Astrocyte of the spinal cord (primary cell): ENCODE measurements at places on chromosomes 3 and 15.
A peak's percentile ranks its signal among the peaks of the same experiment; 100 is the strongest.

GRCh38 chr15:33380406-33380805, 69.6 kb downstream of the RYR3 start:
- no peak for DNase-seq

DNA sequence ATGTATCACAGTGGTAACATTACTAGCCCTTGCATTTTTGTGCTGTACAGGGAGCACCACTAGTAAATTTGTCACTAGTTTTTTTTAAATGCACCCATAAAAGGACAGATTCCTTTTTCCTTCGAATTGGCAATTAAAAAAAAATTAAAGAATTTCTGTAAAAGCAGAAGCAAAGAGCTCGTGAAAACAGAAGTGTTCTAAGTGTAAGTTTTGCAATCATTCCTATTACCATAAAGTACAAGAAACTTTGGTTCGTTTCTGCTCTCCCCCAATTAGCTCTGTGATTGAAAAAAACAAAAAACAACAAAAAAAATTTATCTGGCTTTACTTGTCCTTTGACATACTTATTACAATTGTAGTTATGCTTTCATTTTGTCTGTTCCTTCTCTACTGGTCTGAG, 5.3 kb downstream of the SERP1 start:
- DNase-seq = no peak

- DNase-seq = no peak
Observed at GRCh38 chr3:63167113-63167512, 111.0 kb upstream of the SYNPR start.

DNA sequence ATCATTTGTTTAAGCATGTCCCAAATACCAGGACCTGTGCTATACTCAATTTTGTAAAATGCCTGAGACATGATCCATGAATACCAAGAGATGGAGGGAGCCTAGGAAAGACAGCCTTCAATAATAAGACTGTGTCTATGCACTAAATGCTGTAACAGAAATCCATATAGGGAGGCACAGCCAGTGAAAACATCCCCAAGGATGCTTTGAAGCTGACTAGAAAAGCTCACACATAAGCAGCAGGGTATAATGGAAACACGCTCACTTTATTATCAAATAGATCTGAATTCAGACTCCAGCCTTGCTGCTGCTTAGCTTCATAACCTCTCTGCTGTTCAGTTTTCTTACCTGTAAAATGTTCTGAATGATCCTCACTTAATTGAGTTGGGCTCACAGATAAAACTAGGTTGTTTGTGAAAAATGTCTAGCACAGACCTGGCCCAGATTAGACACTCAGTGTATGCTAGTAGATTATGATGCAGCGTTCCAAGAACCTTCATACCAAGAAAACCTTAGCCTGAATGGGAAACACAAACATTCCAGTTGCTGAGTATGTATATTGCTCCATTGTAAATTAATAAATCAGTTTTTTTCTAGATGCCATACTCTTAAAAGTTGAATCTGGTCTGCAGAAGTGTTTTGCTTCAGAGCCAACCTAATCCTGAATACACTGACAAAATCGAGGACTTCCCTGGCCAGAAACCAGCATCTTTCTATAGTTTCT, 3.8 kb upstream of the LARP6 start:
- peak; percentile 47 for DNase-seq

DNA sequence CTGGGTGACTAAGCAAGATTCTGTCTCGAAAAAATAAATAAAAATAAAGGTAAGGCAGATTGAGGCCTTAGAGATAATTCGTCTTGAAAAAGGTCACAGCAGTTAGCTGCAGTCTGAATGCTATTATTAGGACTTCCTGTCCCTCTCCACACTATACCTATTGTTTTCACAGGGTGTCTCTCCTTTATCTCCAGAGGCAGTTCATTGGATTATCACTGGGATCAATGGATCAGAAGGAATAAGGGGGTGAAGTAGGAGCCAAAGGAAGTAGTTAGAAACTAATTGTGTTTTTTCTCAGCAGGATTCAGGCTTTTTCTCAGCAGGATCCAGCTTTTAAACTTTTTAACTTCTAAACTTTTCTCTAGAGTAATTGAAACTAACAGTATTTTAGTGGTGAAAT, 326.9 kb downstream of the IL5RA start:
- no peak for DNase-seq

DNA sequence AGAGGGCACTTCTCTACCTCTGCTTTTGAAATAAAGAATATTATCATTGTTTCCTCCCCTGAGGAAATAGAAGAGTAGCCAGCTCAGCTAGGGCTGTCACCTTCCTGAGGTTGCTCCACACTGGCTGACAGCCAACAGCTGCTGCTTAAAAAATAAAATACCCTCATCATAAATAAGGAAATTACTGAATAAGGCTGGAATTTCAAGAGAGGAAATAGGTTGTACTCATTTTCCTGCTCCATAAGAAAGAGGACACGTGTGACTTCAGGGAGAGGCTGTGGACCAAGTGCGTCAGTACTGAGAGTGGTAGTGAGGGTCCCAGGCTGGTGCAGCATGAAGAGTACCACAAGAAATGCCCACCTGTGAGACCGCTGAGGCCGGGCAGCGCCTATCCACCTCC, 8.1 kb upstream of the C2CD4B start:
- no peak for DNase-seq

DNA sequence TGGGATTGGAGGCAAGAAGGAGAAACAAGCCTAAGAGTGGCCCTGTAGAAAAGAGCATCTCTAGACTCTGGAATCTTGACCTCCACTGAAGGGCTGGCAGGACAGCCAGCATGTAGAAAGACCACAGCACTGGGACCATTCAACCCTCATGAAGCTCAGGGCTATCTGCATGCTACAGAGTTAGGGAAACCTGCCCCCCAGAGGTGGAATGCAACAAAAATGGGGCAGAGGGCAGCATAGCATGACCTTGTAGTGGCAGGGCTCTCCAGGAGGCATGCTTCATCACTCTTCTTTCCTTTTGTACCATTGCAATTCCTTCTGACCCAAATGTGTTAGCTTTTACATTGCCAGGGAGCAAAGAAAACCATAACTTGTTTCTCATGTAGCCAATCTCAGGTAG, 445.4 kb downstream of the EPHB1 start:
- DNase-seq = no peak

DNA sequence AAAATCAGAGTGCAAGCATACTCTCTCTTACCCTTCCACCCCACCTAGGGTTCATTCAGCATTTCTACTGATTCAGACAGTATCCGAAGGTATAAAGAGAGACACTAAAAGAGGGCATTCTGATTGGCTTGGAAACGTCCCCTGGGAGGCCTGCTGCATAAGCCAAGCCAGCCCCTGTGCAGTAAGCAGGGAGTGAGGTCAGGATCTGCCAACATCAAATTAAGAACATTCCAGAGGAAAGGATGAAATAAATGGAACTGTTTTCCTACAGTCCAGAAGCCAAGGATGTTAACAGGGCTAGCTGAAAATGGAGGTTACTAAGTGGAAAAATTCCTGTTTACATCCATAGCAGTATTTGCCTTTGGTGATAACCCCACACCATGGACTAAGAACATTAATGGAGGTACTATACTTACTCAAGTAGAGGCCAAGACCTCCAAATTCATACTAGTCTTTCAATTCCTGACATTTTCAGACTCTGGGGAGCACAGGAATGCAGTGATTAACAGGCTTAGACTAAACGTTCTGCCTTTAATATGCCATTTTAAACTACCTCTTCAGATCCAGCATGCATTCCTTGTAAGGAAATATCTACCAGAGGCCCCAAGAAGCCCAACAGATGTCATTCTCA, 34.5 kb downstream of the NPTN start:
- peak; percentile 7 for DNase-seq

DNA sequence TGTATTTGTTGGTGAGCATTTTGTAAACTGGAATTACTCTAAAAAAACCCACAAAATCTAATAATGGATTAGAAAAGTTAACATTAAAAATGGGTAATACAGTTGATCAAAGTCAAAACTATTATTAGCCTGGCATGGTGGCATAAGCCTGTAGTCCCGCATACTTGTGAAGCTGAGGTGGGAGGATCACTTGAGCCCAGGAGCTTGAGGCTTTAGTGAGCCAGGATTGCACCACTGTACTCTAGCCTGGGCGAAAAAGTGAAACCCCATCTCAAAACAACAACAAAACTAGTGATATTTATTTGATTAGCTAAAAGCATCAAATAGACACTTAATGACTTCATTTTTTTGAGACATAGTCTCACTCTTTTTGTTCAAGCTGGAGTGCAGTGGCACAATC, 3.6 kb downstream of the SNX1 start:
- DNase-seq = no peak

DNA sequence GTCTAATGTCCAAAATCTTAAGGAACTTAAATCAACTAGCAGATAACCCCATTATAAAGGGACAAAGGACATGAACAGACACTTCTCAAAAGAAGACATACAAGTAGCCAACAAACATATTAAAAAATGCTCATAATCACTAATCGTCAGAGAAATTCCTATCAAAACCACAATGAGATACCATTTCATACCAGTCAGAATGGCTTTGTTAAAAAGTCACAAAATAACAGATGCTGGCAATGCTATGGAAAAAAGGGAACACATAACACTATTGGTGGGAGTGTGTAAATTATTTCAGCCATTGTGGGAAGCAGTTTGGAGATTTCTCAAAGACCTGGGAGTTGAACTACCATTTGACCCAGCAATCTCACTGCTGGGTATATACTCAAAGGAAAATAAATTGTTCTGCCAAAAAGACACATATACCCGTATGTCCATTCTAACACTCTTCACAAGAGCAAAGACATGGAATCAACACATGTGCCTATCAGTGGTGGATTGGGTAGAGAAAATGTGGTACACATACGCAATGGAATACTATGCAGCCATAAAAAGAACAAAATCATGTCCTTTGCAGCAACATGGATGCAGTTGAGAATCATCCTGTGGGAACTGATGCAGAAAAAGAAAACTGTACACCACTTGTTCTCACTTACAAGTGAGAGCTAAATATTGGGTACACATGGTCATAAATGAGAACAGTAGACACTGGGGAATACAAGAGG, 78.5 kb downstream of the TCF12 start:
- peak; percentile 19 for DNase-seq

- peak; percentile 77 for DNase-seq
Observed at GRCh38 chr3:185959609-185960521, 22.1 kb upstream of the TRA2B start.

DNA sequence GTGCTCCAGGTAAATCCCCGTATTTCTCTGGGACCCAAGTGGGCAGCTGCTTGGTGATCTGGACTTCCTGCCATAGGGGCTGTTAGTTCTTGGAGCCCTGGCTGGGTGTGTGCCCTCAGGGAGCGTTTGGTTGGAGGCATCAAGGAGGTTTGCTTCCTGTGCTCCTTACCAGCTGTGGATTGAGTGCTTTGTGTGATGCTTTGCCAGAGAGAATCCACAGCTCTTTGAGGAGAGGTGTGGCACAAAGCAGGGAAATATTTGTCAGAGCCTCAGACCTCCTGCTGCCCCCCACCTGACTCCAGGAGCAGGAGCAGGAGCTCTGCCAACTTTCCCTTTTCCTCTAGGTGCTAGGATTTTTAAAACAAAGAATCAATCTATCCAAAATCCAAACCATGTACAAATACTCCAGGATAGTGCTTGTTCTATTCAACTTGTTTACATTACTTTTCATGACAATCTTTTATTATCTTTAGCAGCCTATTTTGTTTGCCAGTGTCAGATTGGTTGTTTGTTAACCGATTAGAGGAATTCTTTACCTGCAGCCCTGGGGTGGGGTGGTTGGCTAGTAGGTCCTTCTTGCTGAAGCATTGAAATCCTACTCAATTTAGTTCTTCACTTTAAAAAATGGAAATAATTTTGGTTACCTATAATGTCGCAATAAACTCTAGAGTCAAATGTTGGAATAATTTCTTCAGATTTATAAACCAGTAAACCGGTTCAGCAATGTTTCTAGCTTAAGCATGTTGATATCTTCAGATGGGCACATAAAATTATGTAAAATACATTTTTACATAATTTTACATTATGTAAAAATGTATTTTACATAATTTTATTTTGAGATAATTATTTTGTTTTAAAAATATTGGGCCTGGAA, 2.5 kb downstream of the CTDSPL start:
- peak; percentile 5 for DNase-seq

DNA sequence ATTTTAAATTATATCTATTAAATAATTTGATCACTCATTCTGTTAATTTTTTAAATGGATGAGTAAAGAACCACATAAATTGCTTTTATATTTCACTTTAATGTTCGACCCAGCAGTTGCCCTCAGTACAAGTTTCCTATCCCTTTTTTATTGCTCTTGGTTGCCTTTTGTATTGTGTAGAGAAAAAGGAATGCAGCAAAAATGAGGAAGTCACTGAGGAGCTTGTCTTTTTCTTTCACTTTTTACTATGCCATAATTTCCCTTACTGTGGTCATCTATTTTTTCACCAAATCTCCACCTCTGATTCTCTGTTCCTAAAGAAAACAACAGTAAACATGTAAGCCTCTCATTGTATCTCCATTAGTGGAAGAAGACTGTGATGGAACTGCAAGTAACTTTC, 122.7 kb downstream of the B3GALNT1 start:
- DNase-seq = no peak

GRCh38 chr15:68239025-68239424, 9.5 kb upstream of the CLN6 start:
- no peak for DNase-seq

DNA sequence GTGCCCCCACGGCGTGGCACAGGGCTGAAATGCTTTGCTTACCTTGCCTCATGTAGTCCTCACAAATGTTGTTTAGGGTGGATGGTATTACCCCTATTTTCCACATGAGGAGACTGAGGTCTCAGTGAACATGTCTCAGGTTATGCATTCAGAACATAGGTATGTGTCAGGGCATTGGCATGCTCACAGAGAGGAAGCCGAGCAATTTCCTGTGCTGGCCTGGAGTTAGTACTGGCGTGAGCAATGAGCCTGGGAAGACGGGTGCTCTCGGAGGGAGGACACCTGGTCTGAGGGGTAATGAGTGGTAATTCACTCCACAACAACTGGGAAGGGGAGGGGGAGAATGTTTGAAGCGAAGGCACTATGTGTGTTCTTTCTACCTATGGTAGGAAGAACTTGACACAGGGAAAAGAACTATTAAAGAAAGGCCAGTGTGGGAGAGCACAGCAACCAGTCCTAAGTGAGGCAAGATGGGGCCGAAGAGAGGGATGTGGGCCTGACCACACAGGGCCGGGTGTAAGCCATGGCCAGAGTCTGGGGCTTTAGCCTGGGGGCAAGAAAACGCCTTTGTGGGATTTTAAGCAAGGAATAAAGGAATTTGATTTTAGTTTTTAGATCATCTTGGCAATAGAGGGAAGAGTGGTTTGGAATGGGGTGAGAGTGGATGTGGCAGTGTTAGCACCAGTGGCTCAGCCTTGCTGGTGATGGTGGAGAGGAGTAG, 4.9 kb upstream of the FAM131A start:
- peak; percentile 89 for DNase-seq
